Gastroesophageal sphincter (tissue), 4 donors: ENCODE measurements at places on chromosomes 5 and 9. TPM values are rescaled to one million over a fixed set of nuclear protein-coding genes. Genes with fewer than 3 reads are reported as not detected.

Gene NR2F1-AS1
- 21.8 TPM for total RNA-seq

DNA sequence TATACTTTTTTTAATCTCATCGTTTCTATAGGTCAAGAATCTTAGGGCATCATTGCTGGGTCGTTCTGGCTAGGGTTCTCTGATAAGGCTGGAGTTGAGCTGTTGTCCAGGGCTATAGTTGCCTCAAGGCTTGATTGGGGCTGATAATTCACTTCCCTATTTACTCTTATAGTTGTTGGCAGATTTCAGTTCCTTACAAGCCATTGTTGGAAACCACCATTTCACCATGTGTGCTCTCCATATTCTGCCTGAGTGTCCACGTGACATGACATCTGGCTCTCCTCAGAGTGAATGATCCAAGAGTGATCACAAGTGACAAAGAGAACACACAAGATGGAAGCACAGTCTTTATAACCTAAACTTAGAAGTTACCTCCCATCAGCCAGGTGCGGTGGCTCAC lies 852.2 kb downstream of the EFNA5 start:
- no peak for ATAC-seq

- no peak for ATAC-seq
Observed at GRCh38 chr9:129481424-129481809, 139.5 kb downstream of the C9orf50 start.

- ATAC-seq: no peak
Observed at GRCh38 chr5:134749415-134749814, 9.2 kb upstream of the DDX46 start.

Gene PRKAA1
- total RNA-seq: 66.5 TPM

Gene SHOC1
- not detected for total RNA-seq

Gene NR4A3
- 0.52 TPM for total RNA-seq

Gene DOCK8
- total RNA-seq: 46.1 TPM

Gene FOXD4L4
- 0.23 TPM for total RNA-seq

Gene MARVELD2
- 0.81 TPM for total RNA-seq
